ENCODE measurements at places on chromosomes 12 and 14.

DNA sequence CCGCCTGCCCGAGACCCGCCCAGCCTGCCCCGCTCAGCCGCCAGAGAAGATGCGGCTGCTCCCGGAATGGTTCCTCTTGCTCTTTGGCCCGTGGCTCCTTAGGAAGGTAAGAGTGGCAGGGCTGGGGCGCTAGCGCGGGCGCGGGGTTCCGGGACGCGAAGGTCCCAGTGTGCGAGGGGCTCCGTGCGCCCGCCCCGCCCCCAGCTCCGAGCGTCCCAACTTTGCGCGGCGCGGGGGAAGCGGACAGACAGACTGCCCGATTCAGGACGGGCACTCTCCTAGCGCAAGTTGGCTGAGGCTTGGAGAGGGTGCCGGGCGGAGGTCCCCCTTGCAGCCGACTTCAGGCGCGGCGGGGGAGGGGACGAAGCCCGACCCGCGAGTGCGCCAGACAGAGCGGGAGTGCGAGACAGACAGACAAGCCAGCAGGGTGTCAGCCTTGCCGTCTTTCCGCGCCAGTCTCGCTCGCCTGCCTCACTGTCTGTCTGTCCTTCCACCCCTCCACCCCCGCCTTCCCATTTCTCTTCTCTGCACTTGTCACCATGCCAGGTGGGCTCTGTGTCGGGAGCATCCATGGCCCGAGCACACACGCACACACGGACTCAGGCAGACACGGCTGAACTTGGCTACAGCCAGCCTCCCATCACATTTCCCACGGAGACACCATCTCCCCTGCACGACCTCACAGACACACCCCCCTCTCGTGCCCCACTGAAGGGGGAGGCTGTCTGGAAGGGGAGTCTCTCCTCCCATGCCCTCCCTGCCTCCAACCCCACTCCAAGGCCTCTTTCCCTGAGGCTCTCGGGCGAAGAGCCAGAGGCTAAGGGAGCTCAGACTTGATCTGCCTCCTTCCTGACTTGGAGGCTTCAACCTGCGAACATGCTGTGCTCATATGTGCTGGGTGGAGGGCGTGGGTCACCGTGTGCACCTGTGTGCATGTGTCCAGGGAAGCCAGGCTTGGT is 606 bp downstream of the NXPH4 start:
- DNase-seq = no peak

DNA sequence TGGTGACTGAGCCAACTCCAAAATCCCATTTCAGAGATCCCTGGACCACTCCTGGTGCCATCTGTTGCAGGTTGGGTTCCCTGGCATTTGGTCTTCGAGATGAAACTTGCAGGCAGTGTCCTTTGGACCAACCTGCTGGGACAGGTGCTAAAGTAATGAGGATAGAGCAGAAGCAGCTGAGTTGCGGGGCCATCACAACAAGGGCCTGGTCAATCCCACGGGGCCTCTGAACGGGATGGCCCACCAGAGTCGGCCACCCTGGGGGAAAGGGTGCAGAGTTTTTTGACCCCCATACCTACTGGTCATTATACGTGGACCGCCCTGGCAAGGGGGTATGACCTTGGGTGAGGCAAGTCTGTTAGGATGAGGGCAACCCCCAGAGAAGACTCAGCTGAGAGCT is 39.3 kb downstream of the DLK1 start:
- DNase-seq = no peak

DNA sequence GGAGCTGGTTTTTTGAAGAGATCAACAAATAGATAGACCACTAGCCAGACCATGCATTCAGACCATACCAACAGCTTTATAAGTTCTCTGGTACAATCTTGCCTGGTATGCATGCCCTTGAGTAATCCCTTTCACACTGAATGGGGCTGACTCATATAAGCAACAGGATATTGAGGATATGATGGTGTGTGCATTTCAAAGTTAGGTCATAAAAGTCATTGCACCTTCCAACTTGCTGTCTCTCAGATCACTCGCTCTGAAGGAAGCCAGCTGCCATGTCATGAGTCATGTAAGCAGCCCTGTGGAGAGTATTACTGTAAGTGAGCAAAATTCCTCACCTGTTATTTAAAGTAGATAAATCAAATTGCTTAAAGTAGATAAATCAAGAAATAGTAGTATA is 45.0 kb upstream of the OR6J1 start:
- no peak for DNase-seq

- DNase-seq = no peak
Observed at GRCh38 chr14:100856056-100856950, 30.4 kb downstream of the MEG3 start.

DNA sequence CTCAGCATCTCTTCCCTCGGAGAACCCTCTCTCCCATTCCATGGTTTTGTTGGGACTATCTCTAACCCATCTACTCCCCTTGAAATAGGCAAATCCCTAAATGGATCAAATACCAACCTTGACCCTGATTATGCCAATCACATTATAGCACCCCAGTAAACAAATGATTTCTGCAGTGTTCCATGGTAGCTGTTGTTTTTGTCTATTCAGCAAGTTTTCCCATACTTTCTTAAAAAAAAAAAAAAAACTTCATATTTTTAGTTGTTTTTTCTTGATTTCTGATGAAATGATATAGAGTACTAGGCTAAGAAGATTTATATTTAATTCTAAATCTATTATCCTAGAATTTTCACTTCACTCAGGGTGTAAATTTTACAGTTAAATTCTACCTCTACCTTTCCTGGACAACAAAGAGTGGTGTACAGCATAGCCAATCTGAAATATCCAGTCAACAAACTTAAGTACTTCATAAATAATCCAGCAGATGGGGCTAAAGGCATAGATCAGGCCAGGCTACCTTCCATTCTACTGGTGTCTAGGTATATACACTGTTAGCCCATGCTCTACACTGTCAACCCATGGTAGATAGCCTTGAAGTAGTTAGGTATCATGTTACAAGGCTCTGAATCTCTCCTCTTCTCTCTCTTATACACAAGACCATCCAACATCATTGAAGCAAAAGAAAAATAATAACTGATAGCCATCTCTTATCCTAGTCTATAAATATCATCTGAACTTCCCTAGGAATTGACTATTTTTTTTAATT is 82.2 kb downstream of the PLEKHG7 start:
- DNase-seq = no peak

GRCh38 chr12:92341065-92341668 is 195.5 kb upstream of the BTG1 start:
- DNase-seq = no peak

DNA sequence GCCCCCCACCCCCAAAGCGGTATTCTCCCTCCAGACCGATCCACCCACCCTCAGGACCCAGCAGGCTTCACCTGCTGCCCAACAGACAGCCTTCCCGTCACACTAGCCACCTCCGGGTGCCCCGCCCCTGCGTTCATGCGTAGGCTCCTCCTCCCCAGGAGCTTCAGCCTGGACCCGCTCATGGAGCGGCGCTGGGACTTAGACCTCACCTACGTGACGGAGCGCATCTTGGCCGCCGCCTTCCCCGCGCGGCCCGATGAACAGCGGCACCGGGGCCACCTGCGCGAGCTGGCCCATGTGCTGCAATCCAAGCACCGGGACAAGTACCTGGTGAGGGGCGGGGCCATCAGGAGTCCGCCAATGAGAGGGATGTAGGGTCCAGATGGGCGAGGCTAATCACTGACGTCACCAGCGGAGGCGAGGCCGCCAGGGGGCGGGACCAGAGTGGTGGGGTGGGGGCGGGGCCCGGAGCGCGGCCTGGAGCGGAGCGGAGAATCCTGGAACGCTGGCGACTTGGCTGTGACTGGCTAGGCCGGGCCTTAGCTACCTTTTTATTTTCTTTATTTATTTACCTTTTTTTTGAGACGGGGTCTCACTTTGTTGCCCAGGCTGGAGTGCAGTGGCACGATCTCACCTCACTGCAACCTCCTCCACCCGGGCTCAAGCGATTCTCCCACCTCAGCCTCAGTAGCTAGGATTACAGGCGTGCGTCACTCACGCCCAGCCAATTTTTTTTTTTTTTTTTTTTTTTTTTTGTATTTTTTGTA is 4.4 kb downstream of the TNS2 start:
- peak; percentile 81 for DNase-seq

DNA sequence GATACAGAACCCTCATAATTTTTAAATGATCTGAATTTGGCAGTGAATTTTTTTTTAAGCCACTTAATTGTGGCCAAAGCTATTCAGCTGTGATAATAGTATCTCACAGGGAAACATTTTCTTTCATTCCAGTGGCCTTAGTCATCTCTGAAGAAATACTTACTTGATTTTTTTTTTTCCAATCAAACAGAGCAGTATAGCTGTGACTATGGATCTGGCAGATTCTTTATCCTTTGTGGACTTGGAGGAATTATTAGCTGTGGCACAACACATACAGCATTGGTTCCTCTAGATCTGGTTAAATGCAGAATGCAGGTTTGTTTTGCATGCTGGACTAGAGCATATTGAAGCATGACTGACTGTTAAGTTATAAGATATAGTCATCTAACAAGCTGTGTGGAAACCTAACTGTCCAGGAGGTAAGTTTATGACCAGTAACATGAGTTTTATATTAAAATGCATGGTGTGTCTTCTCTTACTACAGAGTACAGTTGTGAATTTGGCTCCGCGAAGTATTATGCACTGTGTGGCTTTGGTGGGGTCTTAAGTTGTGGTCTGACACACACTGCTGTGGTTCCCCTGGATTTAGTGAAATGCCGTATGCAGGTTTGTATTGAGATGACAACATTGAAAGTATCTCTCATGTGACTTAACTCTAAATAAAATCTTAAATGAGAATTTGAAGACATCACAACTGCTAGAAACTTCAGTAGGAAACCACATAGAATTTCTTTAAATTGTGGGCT is 1.9 kb downstream of the SLC25A3 start:
- no peak for DNase-seq

DNA sequence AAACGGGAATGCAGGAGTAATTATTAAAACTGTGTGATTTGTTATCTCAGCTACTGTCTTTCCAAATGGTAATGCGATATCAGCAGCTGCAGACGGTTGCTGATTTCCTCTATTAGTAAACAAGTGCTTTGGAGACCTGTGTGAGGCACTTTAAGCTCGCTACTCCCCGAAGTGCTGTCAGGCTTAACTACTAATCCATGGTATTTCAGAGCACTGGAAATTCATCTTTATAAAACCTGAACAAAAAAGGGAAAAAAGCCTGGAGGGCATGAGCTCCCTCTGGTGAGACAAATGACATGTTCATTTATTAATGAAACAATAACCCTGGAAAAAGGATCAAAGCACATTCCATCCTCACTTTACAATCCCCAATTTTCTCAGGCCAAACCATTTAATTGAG is 143.6 kb upstream of the OTX2 start:
- DNase-seq = no peak

DNA sequence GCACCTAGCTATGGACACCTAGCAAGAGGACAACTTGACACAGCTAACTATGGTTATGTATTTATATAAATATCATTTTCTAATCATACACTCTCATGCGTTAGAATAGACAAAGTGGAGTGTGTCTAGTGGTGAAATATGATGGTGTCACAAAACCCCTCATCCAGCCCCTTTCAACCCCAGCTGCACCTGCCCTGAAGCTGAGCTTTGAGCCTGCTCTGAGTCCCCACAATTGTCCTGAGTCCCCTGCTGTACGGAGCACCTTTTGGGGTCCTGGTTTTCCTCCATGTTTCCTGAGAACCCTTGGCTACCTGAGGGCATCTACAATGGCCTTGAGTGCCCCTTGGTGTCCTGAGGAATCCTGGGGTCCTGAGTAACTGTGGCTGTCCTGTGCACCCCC is 1072.8 kb downstream of the TMEM121 start:
- DNase-seq = no peak
